ENCODE measurements at places on chromosomes 16 and 17.

DNA sequence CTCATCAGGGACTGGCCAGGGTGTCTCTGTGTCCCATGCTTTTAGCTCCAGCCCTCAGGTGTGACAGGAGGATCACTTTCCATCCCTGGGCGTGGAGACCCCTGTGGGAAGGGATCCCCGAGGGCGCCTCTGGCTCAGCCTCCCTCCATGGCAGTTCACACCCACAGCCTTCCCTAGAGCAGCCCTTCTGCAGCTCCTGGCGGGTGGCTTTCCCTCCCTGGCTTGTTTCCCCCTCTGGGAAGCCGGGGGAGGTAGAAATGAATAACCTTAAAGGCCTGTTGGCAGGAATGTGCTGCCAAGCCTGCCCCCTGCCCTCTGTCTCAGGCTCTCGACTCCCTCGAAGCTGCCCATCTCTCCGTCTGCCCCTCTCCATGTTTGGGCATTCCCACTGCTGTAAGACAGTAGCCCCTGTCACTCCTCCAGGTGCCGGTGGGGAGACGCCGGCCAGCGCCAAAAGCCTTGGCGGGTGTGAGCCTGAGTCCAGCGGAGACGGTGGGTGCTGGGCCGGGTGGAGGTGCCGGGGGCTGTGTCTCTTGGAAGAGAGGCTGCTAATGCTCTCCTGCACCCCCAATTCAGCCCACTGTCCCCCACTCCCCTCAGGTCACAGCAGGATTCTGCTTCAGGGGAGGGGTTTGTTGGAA, 2.1 kb upstream of the ATP2A1 start:
- no peak for DNase-seq

- DNase-seq = no peak
Measured at GRCh38 chr17:17515934-17516930, 20.0 kb upstream of the RASD1 start.

DNA sequence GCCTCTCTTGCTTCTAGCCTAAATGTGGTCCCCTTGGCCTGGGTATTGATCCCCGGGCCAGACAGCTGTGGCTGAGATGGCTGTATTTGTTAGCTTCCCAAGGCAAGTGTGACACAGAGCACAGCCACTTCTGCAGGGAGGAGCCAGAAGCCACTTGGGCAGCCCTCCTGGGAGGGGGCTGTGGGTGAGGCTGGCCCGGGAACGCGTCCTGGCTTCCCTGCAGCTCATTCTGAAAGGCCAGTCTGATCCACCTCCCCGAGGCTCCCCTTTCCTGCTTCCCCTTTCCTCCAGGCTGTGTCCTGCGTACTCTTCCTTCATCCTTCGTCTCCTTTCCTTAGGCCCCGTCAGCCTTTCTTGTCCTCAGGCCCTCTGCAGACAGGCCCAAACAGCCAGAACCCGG, 8.0 kb downstream of the SERPINF2 start:
- no peak for DNase-seq

- no peak for DNase-seq
Measured at GRCh38 chr17:42853597-42853967, 2.6 kb downstream of the AOC3 start.

- no peak for DNase-seq
Measured at GRCh38 chr17:36130346-36130745, 26.7 kb downstream of the CCL4 start.

Data from MV-4-11 (cell line).